Right ventricle myocardium superior (tissue), 1 donor: ENCODE measurements at places on chromosomes 13 and 19. TPM values are rescaled to one million over a fixed set of nuclear protein-coding genes. Genes with fewer than 3 reads are reported as not detected.

NKPD1 gene
- not detected for total RNA-seq

C2CD4C gene
- 1.7 TPM for total RNA-seq

ZNF441 gene
- 3.8 TPM for total RNA-seq

PLA2G4C gene
- 38.6 TPM for total RNA-seq
